Ammon's horn (tissue), 1 donor: ENCODE measurements at places on chromosomes 2 and 18.

DNA sequence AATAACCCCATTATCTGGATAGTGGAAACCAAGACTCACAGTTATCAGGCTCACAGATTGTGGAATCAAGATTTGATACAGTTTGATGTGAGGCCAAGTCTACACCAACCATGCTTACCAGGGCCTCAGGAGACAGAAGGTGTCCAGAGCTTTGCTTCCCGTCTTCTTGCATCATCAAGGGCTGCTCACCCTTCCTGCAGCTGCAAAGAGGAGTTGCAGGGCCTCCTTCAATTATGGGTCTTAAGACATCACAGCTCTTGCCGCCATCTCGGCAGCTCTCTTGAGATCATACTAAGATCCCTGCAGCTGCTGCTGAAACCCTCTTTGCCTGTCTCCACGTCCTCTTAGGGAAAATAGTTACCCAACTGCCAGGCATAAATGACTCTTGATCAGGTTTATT, 176.0 kb downstream of the MGAT5 start:
- DNase-seq: no peak

- DNase-seq: no peak
Measured at GRCh38 chr2:44801289-44801840, 140.1 kb upstream of the SIX3 start.

- no peak for DNase-seq
Measured at GRCh38 chr2:28401411-28401810, 8.8 kb downstream of the FOSL2 start.

GRCh38 chr2:229133155-229133772, 137.8 kb downstream of the PID1 start:
- peak; percentile 68 for DNase-seq
